AG04450 (cell line): ENCODE measurements at places on chromosomes 5 and 9.

GRCh38 chr5:129049126-129049799 is 45.3 kb upstream of the ISOC1 start:
- no peak for DNase-seq

GRCh38 chr5:116573279-116573701 is 1.3 kb downstream of the SEMA6A start:
- DNase-seq: no peak

- peak; percentile 13 for DNase-seq
Observed at GRCh38 chr9:87812375-87813118, 70.1 kb upstream of the SPATA31E1 start.

GRCh38 chr5:168128557-168128956 is 162.9 kb upstream of the WWC1 start:
- no peak for DNase-seq

GRCh38 chr5:176819476-176819875 is 9.1 kb downstream of the UNC5A start:
- DNase-seq: no peak

- no peak for DNase-seq
Observed at GRCh38 chr5:96008987-96009647, 47.5 kb upstream of the ELL2 start.

DNA sequence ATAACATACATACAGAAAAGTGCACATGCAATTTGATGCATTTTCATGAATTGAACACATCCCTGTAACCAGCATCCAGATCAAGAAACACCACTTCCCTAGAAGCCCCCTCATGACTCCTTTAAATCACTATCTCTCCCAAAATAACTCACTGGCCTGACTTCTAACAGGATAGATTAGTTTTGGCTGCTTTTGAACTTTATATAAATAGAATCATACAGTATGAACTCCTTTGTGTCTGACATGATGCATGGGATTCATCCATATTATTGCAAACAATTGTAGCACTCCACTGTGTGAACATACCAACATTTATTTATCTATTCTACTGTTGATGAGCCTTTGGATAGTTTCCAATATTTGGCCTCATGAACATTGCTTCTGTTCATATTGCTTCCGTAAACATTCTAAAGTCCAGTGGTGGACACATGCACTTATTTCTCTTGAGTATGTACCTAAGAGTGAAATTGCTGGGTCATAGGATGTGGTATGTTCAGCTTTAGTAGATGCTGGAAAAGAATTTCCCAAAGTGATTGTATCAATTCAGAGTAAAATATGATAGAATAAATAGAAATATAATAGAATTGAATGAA is 148.7 kb upstream of the GDNF start:
- DNase-seq: no peak

- no peak for DNase-seq
Observed at GRCh38 chr5:138626333-138626944, 51.2 kb upstream of the HSPA9 start.

DNA sequence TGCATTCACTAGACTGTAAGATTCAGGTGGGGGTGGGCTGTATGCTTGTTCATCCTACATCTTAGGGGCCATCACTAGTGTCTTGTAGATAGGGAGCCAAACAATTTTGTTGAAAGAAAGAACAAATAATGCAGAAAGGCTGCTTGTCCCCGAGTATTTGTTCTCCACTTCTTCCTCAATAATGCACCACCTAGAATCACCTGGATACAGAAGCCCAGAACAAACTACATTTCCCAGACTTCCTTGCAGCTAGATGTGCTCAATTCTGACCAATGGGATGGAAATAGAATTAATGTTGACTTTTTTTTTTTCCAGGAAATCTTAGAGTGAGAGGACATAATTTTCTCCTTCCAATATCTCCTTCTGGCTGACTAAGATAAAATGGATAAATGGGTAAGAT is 38.9 kb upstream of the TNFSF8 start:
- no peak for DNase-seq

GRCh38 chr9:19732441-19732951 is 56.3 kb downstream of the SLC24A2 start:
- no peak for DNase-seq

DNA sequence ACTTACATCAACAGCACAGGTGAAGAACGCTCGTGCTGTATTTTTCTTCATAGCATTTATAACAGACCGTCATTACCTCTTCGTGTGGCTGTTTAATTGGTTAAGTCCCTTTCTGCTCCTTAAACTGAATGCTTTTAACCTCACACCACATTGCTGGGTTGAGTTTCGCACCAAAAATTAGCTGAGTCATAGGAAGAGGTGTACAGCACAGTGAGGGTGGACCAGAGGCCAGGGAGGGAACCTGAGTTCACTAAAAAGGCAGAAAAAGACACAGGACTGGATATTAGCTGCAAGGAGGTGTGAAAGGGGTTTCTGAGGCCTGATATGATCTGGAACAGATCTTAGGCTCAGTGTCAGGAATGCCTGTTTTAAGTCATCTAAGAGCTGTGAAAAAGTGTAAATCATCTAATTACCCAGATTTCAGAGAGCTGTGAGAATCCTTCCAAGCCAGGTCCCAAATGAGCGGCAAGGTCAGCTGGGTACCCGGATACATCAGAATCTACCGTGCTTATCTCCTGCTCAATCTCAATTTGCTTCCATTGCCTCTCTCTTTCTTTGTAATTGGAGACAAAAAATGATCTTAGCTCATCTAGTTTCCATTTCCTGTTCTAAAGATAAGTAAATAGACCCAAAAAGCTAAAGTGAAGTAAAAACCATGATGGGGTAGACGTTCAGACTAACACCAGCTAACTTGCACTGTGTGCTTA is 7.1 kb upstream of the CFAP90 start:
- no peak for DNase-seq

- no peak for DNase-seq
Observed at GRCh38 chr5:14286574-14287421, 143.7 kb downstream of the TRIO start.

GRCh38 chr9:106207298-106207697 is 513.0 kb downstream of the TMEM38B start:
- DNase-seq: no peak

DNA sequence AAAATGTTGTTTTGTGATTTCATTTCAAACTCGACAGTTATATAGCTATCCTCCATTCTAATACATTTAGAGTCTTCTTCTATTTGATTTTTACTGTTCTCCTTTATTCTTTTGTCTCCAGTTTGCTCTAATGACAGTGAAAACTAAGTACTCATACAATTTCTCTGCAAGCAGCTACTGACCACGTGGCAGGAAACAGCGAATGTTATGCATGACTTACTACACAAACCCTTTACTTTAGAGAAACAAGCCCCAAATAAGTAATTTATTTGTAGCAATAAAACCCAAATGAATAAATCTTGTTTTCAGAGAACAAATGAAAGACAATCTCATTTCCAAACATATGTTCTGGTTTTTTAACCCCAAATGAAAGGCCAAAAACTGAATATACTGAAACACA is 41.9 kb downstream of the CDH6 start:
- no peak for DNase-seq

DNA sequence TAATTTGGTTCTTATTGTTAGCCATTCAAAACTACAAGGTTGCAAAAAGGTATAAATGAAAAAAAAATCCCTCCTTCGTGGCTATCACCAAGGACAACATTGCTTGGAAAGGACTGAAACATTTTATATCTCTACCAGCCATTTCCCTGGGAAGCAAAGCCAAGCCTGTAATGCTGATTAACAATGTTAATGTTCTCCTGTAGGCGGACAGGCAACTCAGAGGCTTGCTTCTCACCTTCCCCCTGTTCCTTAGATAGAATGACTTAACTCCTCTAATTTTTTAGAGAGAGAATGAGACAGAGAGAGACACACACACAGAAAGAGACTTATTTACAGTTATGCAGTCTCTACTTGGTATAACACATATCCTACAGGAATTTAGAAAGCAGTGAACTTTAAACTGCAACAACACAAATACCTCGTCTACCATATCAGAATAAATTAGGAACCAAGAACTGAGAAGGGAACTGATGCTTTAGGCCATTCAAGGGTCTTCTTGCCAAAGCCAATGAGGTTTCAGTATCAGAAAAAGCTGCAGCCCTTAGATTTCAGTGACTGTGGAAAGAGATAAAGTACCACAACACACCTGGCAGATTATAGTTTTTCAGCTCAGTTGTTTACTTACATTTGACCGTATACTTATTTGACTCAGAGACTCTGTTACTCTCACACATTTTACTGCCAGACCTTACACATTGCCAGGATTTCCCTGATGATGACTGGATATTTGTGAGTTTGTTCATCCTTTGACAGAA is 20.9 kb upstream of the MAN2A1 start:
- no peak for DNase-seq

DNA sequence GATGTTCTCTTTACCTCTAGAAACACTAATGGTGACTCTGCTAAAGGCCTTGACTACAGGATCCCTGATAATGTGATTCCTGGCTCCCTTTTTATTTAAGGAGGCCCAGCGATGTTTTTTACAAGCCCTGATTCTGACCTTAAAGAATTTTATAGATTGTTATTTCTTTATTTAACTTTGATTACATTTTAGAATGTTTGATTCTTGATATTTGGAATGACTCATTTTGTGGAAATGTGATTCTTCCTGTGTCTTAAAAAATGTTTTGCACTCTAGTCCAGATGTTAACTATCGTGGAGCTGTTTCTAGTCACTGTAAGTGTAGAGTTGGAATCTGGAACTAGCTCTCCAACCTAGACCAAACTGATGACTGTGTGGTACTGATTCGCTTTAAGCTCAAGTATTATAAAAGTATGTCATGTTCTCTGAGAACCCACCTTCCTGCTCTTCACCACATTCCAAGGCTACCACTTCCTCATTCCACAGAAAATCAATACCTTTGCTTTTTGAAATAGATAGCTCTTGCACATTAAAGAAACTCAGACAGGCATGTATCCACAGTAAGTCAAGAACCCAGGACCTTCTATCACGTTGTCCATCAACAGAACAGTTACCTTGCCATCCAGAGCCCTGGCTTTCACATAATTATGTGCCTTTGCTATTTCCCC is 65.2 kb downstream of the JMY start:
- peak; percentile 49 for DNase-seq

- DNase-seq: no peak
Observed at GRCh38 chr5:73192370-73192769, 19.4 kb downstream of the TMEM174 start.

- no peak for DNase-seq
Observed at GRCh38 chr5:122507581-122507980, 195.5 kb downstream of the SNCAIP start.

DNA sequence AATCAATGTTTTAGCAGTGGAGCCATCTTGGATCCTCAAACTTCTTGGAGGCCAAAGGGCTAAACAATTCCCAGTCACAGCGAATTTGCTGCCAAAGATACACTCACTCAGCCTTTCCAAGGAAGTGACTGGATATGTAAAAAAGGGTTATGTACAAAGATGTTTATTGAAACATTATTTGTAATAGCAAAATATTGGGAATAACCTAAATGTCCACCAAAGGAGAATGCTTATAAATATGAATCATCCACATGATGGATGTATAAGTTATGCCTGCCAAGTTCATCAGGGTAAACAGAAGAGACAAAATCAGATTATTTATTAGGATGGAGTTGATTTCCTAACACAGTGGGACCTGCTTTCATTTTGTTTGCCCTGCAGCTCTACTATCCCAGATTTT is 145.2 kb upstream of the ABCA1 start:
- no peak for DNase-seq

DNA sequence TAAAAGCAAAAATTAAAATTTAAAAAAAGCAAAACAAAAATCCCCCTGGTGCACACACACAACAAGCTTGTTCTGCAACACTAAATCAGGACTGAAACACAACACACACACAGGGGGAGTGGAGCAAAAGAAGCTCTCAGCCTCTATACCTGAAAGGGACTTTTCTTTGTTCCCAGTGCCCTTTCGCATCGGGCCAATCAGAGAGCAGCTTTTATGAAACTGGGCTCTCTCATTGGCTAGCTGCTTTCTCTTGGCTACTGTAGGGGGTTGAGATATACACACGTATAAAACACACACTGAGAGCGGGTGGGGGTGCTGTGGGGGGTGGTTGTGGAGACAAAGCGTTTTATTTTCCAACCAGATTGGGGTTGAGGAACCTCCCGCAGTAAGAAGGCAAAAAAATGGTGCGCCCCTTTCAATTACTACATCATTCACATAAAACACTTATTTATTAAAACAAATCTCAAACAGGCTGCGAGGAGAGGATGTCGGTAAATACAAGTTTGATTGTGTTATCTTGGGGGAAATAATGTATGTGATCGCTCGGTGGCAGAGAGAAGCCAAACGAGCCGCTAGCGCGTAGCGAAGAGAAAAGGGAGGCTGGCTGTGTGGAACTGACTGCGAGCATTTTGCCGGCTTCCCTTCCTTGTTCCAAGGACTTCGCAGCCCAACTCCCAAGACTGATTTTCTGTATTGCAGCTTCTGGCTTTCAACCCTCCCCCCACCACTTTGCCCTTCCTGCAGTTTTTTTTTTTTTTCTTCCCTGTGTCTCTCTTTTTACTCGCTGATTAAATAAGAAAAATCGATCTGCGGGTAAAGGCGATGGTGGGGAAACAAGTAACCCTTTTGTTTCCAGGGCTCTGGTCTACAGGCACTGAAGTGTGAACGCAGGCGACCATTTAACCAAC is 2.5 kb upstream of the ZNF608 start:
- DNase-seq: peak; percentile 78

- no peak for DNase-seq
Observed at GRCh38 chr9:114403153-114403756, 15.5 kb upstream of the AKNA start.

DNA sequence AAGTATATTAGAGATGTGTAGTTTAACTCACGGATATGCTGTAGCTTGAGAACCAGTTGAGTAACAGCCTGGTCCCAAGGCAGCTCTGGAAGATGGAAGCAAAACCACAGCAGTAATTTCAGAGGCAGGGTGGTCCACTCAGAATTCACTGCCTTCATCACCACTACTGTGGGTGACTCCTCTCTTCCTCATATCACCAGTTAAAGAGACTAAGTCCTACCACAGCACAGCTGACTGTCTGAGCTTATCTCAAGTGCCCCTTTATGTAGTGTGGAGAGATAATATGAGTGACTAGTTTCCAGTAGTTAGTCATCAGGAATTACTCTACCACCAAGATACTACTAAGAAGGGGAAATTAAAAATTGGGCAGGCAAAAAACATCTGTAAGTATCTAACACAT is 1571.2 kb upstream of the C9orf72 start:
- no peak for DNase-seq

- no peak for DNase-seq
Observed at GRCh38 chr9:124869466-124869985, 7.6 kb downstream of the ARPC5L start.

- DNase-seq: no peak
Observed at GRCh38 chr5:75335486-75335885, 1.5 kb upstream of the HMGCR start.

- DNase-seq: no peak
Observed at GRCh38 chr5:171601266-171601881, 181.9 kb downstream of the FGF18 start.

DNA sequence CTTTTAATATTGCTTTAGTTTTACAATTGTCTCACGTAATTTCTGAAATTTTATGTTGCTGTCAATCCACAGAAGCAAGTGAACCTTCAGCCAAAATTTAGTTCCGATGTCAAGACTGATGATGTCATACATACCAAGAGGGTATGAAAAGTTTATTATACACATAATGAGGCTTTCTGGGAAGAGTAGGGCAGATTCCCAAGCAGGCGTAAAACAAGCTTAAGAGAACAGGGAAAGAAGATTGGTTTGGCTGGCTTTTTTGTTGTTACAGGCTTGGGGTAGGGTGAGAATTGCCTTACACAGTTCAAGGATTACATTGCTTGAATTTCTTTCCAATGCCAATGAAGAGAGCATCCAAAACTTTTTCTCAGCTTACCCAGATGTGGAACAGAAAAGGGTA is 1962.9 kb upstream of the CDH6 start:
- DNase-seq: no peak

- no peak for DNase-seq
Observed at GRCh38 chr9:21761309-21761901, 41.0 kb upstream of the MTAP start.

- no peak for DNase-seq
Observed at GRCh38 chr9:134943836-134944235, 26.1 kb upstream of the FCN1 start.
